ENCODE measurements at places on chromosomes 12 and 14. TPM values are rescaled to one million over a fixed set of nuclear protein-coding genes. Genes with fewer than 3 reads are reported as not detected.

Gene LETMD1
- 43.4 TPM for total RNA-seq

Gene HVCN1
- 5.6 TPM for total RNA-seq

DNA sequence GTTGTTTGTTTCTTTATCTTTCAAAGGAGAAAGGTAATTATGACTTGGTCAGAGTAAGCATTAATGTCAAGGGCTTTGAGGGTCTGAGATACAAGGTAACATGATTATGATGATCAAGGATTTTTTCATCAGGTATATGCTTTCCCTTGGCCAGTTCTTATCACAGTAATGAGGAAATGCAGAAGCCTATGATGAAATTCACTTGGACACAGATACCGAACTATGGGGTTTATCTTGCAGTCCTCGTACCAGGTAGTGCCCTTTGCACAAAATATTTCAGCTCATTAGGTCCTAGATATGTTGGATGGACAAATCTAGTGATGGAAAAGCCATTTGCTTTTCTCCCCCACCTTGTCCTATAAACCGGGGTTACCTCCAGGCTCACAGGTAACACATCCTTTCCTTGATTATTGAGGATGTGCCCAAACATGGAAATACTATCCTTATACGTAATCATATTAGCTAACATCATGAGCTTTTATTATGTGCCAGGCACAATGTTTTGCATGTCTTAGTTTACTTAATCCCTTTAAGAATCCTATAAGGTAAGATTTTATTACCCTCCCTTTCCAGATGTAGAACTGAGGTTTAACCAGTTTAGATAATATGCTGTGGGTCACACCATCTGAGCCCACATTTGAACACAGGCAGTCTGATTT is 7.0 kb upstream of the RASSF3 start:
- no peaks in the 10 kb centered on the region for H3K4me1 ChIP-seq
- no peak overlapping the region for H3K27ac ChIP-seq
- no peak overlapping the region for H3K4me3 ChIP-seq
- H3K27me3 ChIP-seq: no peaks in the 10 kb centered on the region
- no peaks in the 10 kb centered on the region for H3K36me3 ChIP-seq

GRCh38 chr12:124423761-124424515 is 129.0 kb downstream of the RFLNA start:
- no peak for DNase-seq
- H3K4me3 ChIP-seq: no peak overlapping the region
- peak overlapping the region; percentile 94 for H3K27ac ChIP-seq
- peaks cover 81% of the 10 kb centered on the region for H3K4me1 ChIP-seq

GRCh38 chr12:28710882-28711281 is 438.2 kb upstream of the FAR2 start:
- no peaks in the 10 kb centered on the region for H3K36me3 ChIP-seq
- no peak for DNase-seq
- no peaks in the 10 kb centered on the region for H3K27me3 ChIP-seq
- H3K4me1 ChIP-seq: no peaks in the 10 kb centered on the region

DNA sequence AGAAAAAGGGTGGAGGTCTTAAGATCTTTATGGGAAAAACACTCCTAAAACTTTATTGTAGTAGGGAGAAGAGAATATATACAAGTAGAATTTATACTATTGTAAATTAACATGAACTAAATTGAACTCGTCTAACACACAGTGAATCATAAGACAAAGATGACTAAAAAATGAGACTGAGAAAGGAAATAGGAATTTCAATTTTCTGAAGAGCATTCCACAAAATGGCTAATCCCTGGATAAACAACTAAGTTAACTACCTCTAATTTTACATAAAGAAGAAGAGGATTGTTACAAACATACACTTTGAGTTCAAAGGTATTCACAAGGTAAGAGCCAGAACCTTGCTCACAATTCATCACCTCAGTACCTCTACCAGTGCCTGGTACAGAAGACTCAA is 2.0 kb downstream of the MAP4K5 start:
- DNase-seq: no peak
- no peaks in the 10 kb centered on the region for H3K27me3 ChIP-seq
- H3K27ac ChIP-seq: no peak overlapping the region
- H3K36me3 ChIP-seq: peaks cover 2% of the 10 kb centered on the region
- H3K4me3 ChIP-seq: no peak overlapping the region

DNA sequence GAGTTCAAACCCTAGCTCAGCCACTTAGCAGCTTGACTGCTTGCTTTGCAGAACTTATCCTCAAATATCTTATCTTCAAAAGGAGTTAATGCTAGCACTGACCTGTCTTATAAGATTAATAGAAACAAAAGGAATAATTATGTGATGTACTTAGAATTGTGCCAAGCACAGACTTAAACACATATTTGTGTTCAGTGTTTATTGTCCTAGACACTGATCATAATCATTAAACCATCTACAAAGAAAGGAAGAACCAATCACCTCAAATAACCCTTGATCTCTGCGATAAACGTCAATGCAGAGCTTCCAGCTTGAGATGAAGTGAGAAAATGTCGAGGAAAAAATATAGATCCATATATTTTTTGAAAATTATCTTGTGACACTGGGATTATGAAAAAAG is 73.1 kb downstream of the ATXN7L3B start:
- no peaks in the 10 kb centered on the region for H3K36me3 ChIP-seq
- no peak overlapping the region for H3K4me3 ChIP-seq
- H3K4me1 ChIP-seq: no peaks in the 10 kb centered on the region
- no peak for DNase-seq
- no peaks in the 10 kb centered on the region for H3K27me3 ChIP-seq

- no peaks in the 10 kb centered on the region for H3K27me3 ChIP-seq
- no peaks in the 10 kb centered on the region for H3K36me3 ChIP-seq
- H3K4me1 ChIP-seq: no peaks in the 10 kb centered on the region
- no peak for DNase-seq
- no peak overlapping the region for H3K27ac ChIP-seq
- no peak overlapping the region for H3K4me3 ChIP-seq
Measured at GRCh38 chr12:127054531-127054930, 1212.4 kb upstream of the TMEM132C start.

GRCh38 chr12:6226679-6227051 is 26.5 kb downstream of the CD9 start:
- H3K27me3 ChIP-seq: no peaks in the 10 kb centered on the region
- H3K4me3 ChIP-seq: no peak overlapping the region
- no peaks in the 10 kb centered on the region for H3K36me3 ChIP-seq

- H3K4me1 ChIP-seq: no peaks in the 10 kb centered on the region
- no peak for DNase-seq
- H3K27ac ChIP-seq: no peak overlapping the region
- H3K27me3 ChIP-seq: no peaks in the 10 kb centered on the region
- peaks cover 65% of the 10 kb centered on the region for H3K36me3 ChIP-seq
- H3K4me3 ChIP-seq: no peak overlapping the region
Measured at GRCh38 chr12:55760663-55761062, 17.7 kb downstream of the GDF11 start.

DNA sequence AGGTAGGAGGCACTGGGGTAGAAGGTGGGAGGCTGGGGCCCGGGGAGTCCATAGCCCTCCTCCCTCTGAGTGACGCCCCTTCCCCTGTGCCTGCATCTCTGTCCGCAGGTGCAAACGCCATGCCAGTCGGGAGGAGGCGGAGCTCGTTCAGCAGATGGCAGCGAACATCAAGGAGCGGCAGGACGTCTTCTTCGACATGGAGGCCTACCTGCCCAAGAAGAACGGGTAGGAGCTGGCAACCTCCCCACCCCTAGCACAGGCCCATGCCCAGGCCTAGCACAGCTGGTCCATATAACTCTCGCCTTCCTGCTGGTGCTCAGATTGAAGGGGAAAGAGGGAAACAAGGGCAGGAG is 35.6 kb downstream of the TMEM120B start:
- peak overlapping the region; percentile 8 for H3K27ac ChIP-seq
- H3K4me3 ChIP-seq: no peak overlapping the region
- no peaks in the 10 kb centered on the region for H3K27me3 ChIP-seq
- H3K36me3 ChIP-seq: peaks cover 47% of the 10 kb centered on the region
- DNase-seq: no peak

DNA sequence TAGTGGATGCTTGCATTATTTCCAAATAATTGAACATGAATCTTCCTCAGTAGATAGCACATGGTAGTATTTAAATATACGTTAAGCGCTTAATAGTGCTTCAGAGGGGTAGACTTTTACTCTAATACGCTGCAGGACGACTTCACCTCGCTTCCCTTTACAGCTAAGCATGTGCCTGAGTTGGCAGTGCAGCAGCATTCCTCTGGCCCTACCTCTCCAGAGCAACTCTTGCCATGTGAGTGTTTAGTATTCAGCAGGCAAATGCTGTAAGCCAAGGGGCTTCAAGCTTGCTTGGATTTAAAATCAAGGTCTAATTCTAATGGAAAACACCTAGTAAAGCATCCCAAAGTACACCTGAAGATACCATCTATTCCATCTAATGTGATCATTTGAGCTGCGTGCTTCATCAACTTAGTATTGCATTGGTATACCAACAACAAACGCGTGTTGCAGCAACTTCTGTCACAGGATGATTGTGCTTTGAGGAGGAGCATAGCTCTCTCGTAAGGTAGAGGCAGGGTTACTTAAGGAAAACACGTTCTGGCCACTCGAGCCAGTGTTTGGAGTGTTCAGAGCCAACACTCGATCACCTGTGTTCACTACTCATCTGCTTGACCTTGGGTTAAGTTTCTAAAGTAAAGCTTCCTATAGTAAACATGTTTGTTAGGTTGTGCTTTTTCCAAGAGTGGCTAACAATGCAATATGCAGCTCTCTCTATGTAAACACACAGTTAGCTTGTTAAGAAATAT is 60.6 kb downstream of the PIWIL1 start:
- H3K27me3 ChIP-seq: no peaks in the 10 kb centered on the region
- no peak overlapping the region for H3K4me3 ChIP-seq
- no peak overlapping the region for H3K27ac ChIP-seq
- H3K4me1 ChIP-seq: no peaks in the 10 kb centered on the region
- H3K36me3 ChIP-seq: no peaks in the 10 kb centered on the region

DNA sequence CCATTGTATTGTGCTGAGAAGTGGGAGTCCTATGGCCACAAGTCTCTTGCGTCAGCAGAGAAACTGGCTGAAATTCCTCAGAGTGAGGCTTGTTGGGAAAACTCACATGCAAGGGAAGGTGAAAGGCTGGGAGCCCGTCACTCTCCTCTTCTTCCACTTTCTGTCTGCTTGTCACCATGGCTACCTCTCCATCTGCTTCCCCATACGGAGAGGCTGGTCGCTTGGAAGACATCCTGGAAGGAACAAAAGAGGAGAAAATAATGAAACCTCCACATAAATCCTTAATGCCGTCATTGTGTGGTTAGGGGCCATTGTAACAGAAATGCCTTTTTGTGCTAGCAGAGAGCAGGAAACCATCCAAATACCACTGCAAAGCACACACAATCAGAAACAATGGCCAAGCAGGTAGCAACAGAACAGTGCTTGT is 53.7 kb downstream of the SOX5 start:
- H3K27me3 ChIP-seq: no peaks in the 10 kb centered on the region
- peak; percentile 22 for DNase-seq
- H3K27ac ChIP-seq: peak overlapping the region; percentile 6

DNA sequence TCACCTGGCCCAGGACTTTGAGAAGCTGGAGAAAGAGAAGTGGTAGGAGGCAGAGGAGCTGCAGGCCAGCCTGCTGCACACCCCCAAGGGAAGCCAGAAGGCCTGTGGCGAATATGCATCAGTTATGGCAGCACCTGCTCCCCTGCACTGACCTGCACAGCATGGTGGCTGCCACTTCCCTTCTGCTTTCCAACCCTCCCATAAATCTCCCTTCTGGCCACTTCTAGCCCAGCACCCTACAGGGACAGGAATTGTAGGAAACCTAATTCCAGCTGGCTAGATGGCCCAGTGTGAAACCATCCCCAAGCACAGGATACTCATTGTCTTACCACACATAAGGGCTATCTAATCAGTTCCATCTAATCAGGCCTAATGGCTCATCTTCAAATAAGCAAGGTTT is 136.3 kb downstream of the TBX3 start:
- no peaks in the 10 kb centered on the region for H3K27me3 ChIP-seq
- no peaks in the 10 kb centered on the region for H3K4me1 ChIP-seq
- no peak overlapping the region for H3K4me3 ChIP-seq
- no peak overlapping the region for H3K27ac ChIP-seq
- H3K36me3 ChIP-seq: no peaks in the 10 kb centered on the region
- no peak for DNase-seq

GRCh38 chr12:8499616-8500015 is 13.7 kb upstream of the CLEC4D start:
- no peak overlapping the region for H3K4me3 ChIP-seq
- H3K4me1 ChIP-seq: no peaks in the 10 kb centered on the region
- no peak overlapping the region for H3K27ac ChIP-seq
- no peaks in the 10 kb centered on the region for H3K36me3 ChIP-seq
- no peak for DNase-seq
- no peaks in the 10 kb centered on the region for H3K27me3 ChIP-seq

All from muscle of leg (tissue), 16 donors.